ENCODE measurements at places on chromosomes 5 and 9.
A peak's percentile ranks its signal among the peaks of the same experiment; 100 is the strongest.

DNA sequence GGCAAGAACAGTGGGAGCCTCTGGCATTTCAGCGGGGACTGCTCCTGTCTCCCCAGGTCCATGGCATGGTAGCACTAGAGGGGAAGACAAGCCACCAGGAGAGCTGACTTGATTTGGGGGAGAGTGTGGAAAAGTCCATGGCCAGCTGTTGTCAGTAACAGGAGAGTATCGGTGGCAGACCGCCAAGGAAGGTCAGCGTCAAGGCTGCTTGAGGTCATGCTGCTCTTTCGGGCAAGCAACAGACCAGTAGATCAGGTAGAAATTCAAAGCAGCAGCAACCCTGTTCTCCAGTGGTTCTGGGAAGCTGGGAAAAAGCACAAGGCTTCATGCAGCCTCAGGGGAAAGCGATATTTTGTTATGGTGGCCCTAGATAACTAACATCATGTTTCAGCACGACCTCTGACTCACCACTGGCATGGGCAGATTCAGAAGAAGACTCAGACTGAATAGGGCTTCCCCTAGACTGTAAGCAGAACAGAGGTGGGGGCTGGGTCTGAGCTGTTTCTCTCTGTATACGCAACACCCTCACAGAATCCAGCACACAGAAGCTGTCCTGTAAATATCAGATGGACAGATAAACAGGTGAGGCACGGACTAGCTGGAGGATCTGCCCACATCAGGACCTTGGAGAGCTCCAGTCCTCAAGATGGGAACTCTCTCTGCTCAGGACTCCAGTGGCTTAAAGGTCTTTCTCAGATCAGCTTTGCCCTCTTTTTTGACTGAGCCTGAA is 35.2 kb upstream of the PLEKHG4B start:
- DNase-seq, result no peak

GRCh38 chr9:135617538-135617900 is 21.8 kb downstream of the GLT6D1 start:
- DNase-seq, result no peak

DNA sequence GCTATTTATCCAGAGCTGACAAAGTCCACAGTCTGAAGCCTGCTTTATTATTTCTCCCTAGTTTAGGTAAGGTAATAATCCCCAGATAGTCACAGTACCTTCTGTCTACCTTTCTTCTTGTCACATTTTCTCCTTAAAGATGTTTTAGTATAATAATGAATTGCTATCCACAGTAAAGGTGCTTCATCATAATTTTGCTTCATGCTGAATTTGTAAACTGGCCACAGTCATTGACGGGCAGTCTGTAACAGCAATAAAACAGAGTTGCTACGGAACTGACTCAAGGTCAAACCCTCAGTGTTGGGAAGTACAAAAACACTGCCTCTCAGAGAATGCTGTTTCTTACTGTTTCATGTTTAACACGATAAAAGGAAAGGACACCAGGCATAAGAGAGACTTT is 195.7 kb downstream of the ZNF608 start:
- no peak for DNase-seq

- peak; percentile 77 for DNase-seq
These were observed 88.8 kb downstream of the ANXA2R start for GRCh38 chr5:42951293-42951840.

- DNase-seq, result no peak
These were observed 4.4 kb upstream of the SPTLC1 start for GRCh38 chr9:92119586-92119985.

DNA sequence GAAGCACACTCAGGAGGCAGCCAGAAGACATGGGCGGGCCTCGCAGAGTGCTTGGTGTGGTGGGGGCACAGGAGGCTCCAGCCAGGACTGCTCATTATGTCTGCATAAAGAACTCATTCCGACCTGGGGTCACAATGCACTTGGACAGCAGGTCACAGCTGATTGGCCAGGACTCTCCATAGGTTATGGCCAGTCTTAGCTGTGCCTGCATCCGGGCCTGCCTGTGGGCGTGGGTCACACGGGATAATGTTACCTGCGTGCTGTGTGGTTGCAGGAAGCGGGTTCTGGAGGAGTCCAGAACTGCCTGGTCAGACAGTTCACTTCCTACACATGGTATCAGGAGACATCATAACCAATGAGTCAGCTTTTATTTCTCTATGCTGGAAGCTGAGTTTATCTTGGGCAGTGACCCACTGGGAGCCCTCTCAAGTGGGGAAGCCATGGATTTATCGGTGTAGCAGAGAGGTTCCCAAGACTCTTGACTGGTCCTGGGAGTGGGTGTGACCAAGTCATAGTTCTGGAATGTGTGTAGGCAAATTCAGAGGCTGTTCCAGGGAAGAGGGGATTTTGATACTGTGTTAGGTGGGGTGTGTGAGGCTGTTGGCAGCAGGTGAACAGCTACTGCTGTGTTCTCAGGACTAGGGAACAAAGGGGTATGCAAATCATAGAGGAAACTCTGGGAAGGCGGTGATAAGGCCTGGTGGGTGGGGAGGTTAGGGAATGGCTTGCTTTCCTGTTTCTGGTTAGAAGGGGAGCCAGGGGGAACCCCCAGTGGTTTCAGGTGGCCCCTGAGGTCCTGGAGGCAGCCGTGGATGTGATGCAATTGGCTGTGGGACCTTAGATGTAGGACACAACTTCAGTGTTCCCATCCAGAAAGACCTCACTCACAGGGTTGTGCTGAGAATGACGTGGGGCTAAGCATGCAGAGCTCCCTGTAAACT is 51.3 kb downstream of the ARHGEF37 start:
- DNase-seq, result no peak

DNA sequence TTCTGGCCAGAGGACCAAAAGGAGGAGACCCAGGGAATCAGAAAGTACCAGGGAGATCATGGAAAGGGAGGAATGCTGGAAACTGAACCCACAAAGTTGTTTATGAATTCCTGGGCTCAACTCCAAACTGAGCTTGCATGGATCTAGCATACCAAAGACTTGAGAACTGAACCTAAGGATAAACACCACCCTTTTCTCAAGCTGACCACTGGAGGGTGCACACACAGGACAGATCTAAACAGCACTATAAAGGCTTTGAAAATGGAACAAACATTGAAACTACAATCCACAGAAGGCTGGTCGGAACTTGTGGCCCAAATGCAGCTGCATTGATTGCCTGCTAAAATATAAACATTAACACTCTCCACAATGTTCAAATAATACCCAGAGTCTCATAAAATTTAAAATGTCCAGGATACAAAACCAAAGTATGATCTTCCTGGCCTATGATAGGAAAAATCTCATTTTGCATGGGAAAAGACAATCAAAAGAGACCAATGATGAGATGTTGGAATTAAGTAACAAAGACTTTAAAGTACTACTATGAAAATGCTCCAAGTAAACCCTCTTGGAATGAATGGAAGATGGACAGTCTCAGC is 15.6 kb upstream of the IRF1 start:
- DNase-seq, result peak; percentile 62

DNA sequence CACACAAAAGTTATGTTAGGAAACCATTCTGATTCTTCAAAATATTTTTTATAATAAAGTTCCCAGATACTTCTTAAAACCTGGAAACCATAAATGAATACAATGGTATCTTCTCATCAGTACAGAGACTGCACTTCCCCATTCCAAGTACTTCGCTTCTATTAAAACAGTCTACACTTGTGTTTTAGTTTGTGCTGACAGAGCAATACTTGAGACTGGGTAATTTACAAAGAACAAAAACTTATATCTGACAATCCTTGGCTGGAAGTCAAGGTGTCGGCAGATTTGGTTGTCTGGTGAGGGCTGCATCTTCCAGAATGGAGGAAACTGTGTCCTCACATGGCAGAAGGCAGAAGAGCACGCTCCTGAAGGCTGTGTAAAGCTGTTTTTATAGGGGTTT is 70.1 kb downstream of the RFX3 start:
- no peak for DNase-seq

- DNase-seq, result peak; percentile 4
These were observed 104.8 kb upstream of the TBC1D2 start for GRCh38 chr9:98360176-98360708.

DNA sequence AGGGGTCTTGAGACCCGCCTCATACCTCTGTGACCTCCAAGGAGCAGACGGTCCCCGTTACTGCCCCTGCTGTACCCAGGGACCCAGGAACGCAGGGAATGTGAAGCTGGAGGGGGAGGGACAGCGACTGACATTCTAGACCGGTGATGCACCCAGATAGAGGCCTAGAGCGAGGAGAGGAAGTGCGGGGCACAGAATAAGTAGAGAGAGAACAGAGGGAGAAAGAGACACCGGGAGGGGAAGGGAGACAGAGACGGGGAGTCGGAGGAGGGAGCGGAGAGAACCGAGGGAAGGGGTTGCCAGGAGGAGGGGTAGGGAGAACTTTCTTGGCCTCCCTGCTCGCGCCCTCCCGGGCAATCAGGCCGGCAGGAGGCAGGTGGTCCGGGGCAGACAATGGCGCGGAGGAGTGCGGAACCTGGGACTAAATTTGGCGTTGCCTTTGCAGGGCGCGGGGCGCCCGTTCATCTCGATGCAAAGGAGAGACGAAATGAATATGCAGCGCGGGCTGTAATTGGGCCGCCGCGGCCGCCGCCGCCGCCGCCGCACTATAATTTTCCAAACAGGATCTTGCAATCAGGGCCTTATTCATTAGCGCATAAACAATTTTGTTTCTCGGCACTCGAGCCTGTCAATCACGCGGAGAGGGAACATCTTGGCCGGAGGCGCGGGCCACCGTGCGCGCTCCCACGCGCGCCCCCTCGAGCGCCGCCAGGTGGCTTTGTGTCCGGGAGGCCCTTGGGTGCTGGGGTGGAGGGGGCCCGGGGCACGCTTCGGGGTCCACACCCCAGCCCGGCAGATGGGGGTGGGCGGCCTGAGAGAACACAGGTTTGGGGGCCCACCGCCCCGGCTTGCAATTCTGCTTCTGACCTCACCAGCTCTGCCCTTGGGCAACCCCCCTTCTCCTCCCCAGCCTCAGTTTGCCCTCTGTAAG is 33.0 kb downstream of the NDUFA8 start:
- DNase-seq, result no peak

DNA sequence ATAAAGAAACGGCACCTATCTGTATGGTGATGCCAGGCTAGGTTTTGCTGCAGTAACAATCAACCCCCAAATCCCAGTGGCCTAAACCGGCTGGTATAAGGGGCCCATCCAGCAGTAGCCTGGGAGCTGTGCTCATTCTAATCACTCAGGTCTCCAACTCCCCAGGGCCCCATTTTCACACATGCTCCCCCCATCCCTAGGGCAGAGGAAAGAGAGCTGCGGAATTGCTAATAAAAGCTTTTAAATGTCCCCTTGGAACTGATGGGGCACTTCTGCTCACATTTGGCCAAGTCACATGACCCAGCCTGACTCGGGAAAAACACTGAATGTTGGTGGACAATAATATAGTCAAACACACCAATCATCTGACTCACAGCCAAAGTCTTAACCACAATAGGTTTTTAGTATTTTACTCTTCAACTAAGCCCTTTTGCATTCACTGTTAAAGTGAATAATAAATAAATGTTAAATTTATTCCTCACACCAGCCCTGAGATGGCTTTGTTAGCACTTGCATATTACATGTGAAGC is 1.6 kb downstream of the FBLL1 start:
- no peak for DNase-seq

- no peak for DNase-seq
These were observed 252.0 kb upstream of the GAS1 start for GRCh38 chr9:87199278-87199677.

DNA sequence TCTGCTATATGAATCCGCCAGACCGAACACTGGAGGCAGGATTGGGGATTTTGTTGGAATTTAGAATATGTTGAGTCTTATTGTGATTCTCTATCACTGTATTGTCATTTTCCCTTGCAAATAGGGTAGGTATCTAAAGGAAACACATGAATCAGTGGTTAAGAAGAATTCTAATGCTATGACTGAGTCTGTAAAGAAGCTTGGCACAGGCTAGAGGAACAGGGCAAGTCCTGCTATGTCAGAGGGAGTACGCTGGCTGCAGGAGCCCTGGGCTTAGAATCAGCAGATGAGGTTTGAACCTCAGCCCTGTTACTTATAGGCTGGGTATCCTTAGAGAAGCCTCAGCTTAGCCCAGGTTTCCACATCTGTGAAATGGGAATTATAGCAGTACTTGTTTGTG is 198.1 kb downstream of the NR3C1 start:
- DNase-seq, result no peak

- peak; percentile 82 for DNase-seq
These were observed 7.5 kb downstream of the NHP2 start for GRCh38 chr5:178145965-178146820.

DNA sequence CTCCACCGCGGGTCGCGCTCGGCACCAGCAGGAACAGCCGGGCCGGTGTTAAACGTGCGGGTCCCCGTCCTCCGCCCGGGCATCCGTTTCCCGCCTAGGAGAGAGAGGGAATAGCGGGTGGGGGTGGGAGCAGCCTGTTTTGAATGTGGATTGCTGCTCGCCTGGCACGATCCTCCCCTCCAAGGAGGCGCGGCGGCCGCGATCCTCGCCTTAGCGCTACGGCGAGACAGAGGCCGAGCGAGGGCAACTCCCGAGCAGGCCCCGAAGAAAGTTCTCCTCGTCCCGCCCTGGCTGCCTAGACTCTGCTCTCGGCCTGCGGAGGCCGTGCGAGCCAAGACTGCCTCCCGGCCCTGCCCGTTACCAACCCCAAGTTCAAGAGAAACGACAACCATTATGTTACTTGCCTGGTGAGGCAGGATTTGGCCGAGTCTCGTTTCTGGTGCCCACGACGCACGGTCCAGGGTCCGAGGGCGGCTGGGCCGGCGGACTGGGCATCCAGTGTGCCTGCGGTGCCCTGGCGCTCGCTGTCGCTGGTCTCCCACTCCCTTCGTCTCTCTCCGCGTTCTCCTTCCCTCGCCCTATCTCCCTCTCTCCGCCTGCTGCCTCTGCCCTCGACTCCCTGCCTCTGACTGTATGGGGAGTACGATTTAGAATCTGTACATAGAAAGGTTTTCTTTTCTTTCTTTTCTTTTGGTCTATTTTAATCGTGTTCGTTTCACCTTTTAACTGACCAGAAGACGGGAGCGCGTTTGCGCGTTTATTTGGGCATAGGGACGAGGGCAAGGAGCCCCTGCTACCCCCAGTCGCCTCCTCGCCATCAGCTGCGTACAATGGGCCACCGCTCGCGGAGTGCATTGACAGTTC is 724 bp downstream of the NR2F1-AS1 start:
- DNase-seq, result peak; percentile 31

DNA sequence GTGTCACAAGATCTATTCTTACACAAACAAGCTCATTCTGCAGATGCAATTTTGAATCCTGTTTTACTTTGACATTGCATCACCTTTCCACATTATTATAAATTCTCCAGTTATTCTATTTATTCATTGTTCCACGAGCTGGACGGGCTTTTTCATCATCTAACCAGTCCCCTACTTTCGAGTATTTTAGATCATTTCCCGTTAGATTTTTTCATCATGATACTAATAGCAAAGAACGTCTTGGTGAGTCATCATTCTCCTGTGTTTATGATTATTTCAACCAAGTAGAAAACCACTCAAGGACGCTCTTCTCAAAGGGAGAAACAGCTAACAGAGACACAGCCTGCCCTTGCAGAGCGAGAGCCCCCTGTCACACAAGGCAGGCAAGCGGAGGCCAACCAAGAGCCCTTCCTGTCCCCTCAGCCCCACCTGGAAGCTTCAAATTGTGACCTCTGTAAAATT is 15.1 kb downstream of the BBLN start:
- DNase-seq, result no peak

DNA sequence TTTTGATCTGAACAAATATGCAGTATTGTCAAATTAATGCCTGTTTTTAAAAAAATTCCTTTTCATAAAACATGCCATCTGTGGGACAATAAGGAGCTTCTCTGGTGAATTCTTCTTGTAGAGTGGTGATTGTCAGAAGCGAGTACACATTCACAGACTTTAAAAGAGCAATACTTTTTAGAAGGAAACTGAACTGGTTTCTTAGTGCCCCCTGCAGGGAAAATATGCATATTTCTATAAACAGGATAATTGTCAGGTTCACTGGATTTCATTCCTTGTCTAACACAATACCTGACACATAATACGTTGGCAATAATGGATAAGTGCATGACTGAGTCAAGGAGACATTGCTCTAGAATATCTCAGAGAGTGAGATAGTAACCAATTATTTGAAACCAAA is 133.7 kb downstream of the KIF4B start:
- DNase-seq, result no peak
